ENCODE measurements at places on chromosomes 2 and 18. TPM values are rescaled to one million over a fixed set of nuclear protein-coding genes. Genes with fewer than 3 reads are reported as not detected.

TNFAIP6 gene
- total RNA-seq = not detected

PSMA8 gene
- 0.83 TPM for total RNA-seq

CYS1 gene
- total RNA-seq = 0.40 TPM

ALKAL2 gene
- total RNA-seq = not detected

CPS1 gene
- 0.86 TPM for total RNA-seq

AQP4 gene
- total RNA-seq = not detected
